Activated effector memory CD4-positive, alpha-beta T cell treated with Interleukin-2 at 50 U/mL for 16 hours (primary cell): ENCODE measurements at places on chromosomes 4 and X.

DNA sequence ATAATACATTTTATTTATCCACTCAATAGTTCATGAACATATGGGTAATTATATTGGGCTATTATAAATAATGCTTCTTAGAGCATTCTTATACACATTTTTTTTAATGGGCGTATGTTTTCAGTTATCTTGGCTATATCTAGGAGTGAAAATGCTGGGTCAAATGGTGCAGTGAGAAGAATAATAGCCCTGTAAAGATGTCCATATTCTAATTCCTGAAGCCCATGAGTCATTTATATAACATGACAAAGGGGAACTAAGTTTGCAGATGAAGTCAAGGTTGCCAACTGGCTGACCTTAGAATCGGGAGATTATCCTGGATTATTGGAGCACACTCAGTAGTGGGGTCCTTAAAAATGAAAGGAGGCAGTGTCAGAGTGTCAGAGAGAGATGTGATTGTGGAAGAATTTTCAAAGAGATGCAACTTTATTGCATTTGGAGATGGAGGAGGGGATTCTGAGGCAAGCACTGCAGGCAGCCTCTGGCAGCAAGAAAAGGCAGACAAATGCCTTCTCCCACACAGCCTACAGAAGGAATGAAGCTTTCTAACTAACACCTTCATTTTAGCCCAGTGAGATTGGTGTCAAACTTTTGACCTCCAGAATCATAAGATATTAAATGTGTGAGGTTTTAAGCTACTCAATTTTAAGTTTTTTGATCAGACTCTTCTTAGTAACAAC is 106.1 kb upstream of the HS3ST1 start:
- no peak for DNase-seq

GRCh38 chrX:12975670-12975965 is 708 bp downstream of the TMSB4X start:
- no peak for DNase-seq

- DNase-seq: no peak
These were observed 35.9 kb downstream of the HHIP start for GRCh38 chr4:144681806-144682205.

GRCh38 chrX:122582280-122582974 is 601.7 kb upstream of the GRIA3 start:
- no peak for DNase-seq

GRCh38 chrX:70134116-70134477 is 850 bp downstream of the IGBP1 start:
- DNase-seq: no peak

DNA sequence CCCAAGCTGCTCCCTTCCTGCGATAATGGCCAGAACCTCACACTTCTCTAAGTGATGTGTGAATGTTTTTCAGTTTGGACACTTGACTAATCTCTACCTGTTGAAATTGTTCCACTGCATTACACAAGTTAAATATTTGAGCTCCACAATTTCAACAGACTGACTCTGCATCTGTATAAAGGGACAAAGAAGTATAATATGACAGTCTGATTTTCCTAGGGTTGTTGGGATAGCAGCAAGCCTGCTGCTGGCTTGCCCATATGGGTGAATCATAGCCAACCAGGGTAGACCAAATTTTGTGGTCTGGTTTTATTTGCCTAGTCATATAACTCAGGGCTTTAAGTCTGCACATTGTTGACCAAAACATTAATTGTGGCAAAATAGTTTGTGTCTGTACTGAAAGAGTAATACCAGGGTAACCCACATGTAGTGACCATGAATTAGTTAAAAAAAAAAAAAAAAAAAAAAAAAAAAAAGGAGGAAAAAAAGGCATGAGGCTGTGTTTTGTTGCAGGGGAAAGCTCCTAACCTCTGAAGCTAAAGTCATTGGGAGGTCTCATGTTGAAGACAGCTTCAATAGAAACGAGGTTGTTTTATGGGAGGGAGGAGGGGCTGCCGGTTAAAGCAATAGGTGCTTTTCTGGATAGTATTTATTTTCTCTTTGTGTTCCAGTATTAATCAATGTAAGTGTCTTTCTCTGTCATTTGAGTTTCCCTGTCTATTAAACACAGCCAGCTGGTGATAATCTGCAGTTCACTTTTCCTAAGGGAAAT is 534.2 kb downstream of the RAB28 start:
- DNase-seq: no peak

DNA sequence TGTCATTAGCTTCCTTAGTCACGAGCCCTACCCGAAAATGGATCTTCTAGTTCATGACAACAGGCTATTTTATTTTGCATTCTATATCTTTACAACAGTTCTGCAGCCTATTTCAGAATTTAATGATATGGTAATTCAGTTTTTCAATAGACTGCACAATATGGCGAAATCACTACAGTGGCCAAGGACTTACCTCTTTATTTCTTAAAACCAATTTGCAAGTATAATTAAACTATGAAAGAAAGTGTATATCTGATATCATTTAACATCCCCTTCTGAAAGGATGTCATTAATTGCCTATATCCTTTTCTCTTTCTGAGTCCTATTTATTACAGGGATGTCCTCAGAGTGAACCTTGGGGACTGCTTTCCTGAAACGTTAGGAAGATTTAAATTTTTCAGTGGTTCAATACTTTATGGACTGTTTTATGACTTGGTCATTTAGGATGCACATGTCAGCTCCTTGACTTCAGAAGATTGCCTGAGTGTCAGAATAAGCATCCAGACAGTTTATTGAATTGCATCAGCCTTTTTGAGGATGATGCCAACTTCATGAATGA is 190.8 kb upstream of the GEMIN8 start:
- DNase-seq: no peak

DNA sequence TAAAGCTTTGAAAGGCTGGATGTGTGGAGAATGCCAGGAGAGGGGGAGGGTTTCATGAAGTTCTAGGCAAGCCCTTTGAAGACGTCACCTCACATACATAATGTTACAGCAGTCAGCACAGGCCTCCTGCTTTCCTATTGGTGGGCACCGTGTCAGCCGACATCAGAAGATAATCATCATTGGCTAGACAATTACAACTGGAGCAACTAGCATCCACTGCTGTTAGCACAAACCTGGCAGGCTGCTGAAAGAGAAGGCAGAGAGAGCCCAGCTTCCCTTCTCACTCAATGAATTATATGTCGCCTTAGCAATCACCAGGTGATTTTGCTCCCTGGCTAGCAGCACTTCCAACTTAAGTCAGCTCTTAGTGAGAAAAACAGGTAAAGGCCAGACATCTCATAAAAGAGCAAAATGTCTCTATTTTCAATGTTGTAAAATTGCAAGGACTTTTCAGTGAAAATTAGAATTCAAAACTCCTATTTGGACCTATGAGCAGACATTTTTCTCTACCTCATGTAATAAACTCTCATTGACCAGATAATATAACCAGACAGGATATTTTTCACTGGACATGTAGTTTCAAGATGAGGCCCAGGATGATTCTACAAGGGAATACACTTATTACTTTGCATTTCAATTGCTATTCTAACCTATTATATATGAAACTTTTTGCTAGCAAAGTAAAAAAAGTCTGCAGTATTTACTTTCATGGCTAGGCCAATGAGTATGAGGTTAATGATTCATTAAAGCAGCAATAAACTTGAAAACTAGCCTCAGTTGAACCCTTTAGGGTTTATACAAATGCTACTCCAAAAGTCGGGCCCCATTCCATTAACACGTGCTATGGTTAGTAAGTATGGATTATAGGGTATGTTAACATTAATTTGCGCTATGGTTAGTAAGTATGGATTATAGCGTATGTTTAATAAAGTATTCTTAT is 4.3 kb downstream of the ELOVL6 start:
- DNase-seq: peak; percentile 54

- DNase-seq: no peak
These were observed 14.4 kb upstream of the TRPC5OS start for GRCh38 chrX:111861605-111862004.

DNA sequence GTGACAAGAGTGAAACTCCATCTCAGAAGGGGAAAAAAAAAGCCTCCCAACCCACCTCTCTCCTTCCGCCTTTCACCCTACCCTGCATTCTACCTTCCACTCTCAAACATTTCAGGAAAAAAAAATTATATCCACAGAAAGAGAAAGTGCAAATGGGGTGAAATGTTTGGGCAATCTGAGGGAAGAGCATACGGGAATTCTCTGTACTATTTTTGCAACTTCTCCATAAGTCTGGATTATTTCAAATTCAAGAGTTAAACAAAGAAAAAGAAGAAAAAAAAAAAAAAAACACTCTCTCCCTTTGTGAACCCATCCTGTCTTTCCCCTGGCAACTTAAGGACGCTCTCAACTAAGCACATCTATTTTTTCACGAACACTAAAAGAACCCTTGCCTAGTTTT is 41.3 kb downstream of the AFAP1 start:
- DNase-seq: no peak

DNA sequence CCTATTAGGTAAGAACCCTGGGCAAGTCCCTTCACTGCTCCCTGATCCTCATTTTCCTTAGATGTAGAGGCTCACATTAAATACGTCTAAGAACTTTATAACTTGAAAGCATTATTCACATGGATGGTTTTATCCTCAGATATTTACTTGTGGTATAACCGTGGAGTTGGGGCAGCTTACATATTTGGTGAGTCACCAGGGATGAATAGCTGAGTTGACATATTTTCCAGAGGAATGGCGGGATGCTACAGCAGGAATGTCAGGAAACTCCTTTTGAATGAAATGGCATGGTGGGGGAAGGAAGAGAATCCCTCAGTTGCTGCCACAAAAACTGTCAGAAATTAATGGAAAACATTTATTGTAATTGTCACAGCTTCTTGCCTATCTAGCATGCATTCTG is 165.3 kb upstream of the RPS6KA3 start:
- DNase-seq: no peak

GRCh38 chrX:87067795-87068369 is 449.7 kb upstream of the KLHL4 start:
- DNase-seq: no peak

DNA sequence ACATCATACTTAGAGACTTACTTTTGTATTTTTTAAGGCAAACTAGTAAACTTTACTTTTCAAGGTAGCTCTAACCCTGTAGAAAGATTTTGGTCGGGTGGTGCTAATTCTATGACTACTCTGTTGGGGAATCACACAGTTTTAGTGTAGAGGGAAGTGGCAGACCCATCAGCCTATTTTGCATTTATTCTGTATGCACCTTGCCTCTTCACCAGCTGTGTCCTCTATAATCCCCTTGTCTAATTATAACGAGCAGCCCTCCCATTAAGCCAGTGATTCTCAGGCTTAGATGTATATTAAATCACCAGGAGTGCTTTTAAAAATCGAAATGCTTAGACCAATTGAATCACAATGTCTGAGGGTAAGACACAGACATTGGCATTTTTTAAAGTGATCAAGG is 78.1 kb downstream of the GALNT7 start:
- DNase-seq: no peak

- DNase-seq: no peak
These were observed 19.5 kb upstream of the FGF2 start for GRCh38 chr4:122806981-122807679.

DNA sequence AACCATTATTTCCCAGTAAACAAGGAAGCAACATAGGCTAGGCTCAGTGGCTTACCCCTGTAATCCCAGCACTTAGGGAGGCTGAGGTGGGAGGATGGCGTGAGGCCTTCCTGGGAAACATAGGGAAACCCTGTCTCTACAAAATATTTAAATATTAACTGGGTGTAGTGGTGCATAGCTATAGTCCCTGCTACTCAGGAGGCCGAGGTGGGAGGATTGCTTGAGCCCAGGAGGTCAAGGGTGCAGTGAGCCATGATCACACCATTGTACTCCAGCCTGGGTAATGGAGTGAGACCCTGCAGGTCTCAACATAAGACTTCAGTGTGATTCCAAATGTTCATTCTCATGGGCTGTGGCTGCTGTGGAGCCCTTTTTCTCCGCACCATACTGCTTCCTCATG is 34.9 kb downstream of the FHDC1 start:
- DNase-seq: no peak

- peak; percentile 48 for DNase-seq
These were observed 34.3 kb downstream of the NALF2 start for GRCh38 chrX:69538321-69538876.

GRCh38 chr4:147862043-147862692 is 130.3 kb downstream of the ARHGAP10 start:
- no peak for DNase-seq

GRCh38 chrX:147680251-147680650 is 231.5 kb upstream of the FMR1 start:
- DNase-seq: no peak

- DNase-seq: no peak
These were observed 1.5 kb upstream of the PITX2 start for GRCh38 chr4:110624398-110624780.

DNA sequence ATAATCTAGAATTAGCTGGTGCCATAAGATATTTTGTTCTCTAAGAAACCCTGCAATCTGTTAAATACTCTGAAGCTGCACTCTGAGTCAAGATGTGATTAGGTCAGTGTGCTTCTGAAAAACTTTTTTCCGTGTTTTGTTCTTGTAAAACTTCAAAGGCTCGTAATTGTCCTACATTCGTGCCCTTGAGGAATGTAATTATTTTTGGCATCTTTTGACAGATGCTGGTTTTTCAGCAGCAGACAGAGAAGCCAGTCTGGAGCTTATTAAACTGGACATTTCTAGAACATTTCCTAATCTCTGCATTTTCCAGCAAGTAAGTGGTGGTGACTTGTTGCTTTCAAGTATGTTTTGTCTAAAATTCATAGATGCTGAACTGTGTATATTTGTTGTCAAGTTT is 36.8 kb upstream of the TADA2B start:
- no peak for DNase-seq

DNA sequence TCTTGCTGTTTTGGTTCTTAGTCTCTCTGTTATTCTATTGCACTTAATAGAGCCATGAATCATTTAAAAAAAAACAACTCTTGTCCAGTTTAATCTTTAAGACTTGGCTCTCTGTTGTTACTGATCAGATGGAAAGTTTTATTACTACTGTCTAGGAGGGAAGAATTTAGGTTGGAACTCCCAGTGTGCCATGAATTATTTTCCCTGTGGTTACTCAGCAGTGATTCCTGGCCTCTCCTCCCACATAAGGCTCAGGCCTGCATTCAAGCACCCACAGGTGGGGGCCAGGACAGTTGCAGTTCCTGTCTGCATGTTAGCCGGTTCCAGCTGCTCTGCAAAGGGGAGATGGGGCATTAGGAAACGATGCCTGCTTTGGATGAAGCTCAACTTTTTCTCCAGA is 29.8 kb upstream of the ESX1 start:
- no peak for DNase-seq

- no peak for DNase-seq
These were observed 230.9 kb upstream of the GPC4 start for GRCh38 chrX:133645977-133646718.

GRCh38 chr4:107708225-107708624 is 11.8 kb downstream of the PAPSS1 start:
- no peak for DNase-seq

- DNase-seq: no peak
These were observed 218.8 kb downstream of the MGST2 start for GRCh38 chr4:139884438-139884837.

- no peak for DNase-seq
These were observed 186.8 kb upstream of the PABPC4L start for GRCh38 chr4:134388351-134388750.

DNA sequence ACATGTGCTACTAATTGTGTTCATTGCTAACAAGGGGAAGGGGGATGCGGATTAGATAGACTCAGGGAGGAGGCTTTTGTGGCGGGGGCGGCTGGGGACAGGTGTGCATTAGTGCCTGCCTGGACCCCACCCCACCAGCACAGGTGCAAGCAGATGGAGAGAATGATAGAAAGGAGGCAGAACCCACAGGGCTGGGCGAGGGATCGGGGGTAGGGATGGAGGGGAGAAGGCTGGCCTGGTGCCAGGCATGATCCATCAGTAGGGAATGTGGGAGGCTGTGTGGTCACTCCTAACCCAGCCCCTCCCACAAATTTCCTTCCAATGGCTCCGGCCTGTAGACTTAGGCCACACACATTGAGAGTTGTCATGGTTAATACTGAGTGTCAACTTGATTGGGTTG is 30.5 kb upstream of the CRMP1 start:
- DNase-seq: no peak
